ENCODE measurements at places on chromosomes 7 and 10.

DNA sequence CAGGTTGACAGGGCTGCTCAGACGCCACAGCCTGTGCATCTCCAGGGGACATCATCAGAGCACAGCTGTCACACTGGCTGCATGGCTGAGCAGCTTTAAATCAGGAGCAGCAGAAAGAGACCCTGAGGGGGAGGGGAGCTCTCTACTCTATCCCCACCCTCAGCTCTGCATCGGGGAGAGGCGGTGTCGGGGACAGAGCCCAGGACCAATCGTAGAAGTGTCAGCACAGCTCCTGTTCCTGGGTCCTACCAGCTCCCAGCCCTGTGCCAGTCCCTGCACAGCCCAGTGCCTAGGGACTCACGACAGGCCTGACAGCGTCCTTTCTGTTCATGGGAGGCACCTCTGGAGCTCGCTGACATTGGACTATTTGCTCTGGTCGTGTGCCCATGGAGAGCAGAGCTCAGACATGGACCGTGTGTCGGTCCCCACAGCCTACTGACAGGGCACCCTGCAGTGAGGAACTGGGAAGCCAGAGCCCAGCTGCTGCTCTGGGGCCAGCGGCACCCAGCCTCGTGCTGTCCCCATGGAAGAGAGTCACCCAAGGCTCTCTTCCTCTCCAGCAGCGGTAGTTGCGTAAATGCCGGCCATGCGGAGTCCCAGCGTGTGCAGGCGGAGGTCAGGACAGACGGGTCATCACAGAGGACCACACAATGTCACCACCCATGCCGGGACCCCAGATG lies 20.4 kb upstream of the ANTXRL start:
- no peak overlapping the region for H3K4me3 ChIP-seq
- H3K27ac ChIP-seq: no peak overlapping the region
- H3K4me1 ChIP-seq: no peaks in the 10 kb centered on the region

GRCh38 chr10:50437248-50437647 lies 185.9 kb upstream of the ASAH2 start:
- H3K4me1 ChIP-seq: no peaks in the 10 kb centered on the region
- no peaks in the 10 kb centered on the region for H3K36me3 ChIP-seq
- no peak for DNase-seq
- H3K4me3 ChIP-seq: no peak overlapping the region
- H3K27me3 ChIP-seq: no peaks in the 10 kb centered on the region

GRCh38 chr10:102647443-102648268 lies 3.4 kb downstream of the TRIM8 start:
- no peak overlapping the region for H3K27ac ChIP-seq
- no peak for DNase-seq
- no peak overlapping the region for H3K4me3 ChIP-seq
- no peaks in the 10 kb centered on the region for H3K27me3 ChIP-seq
- H3K4me1 ChIP-seq: peaks cover 54% of the 10 kb centered on the region
- H3K36me3 ChIP-seq: no peaks in the 10 kb centered on the region

DNA sequence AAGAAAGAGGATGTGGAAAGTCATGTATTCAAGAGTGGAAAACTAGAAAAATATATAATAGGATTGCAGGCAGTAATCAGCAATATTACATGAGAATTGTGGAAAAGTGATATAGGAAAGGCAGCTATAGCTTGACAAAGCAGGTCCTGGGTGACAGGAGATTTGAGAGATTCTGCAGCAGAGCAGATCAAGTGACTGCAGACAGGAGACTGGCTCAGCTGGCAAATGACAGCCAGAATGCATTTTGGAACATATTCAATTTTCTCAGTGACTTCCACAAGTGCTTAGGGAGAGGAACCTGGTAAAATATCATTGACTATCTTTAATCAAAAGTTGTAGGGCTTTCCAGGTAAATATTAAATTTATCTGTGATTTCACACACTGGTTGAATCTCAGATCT lies 260.5 kb upstream of the CACNA2D1 start:
- no peaks in the 10 kb centered on the region for H3K36me3 ChIP-seq
- no peak overlapping the region for H3K4me3 ChIP-seq
- no peaks in the 10 kb centered on the region for H3K4me1 ChIP-seq
- H3K27me3 ChIP-seq: no peaks in the 10 kb centered on the region
- no peak overlapping the region for H3K27ac ChIP-seq
- no peak for DNase-seq

DNA sequence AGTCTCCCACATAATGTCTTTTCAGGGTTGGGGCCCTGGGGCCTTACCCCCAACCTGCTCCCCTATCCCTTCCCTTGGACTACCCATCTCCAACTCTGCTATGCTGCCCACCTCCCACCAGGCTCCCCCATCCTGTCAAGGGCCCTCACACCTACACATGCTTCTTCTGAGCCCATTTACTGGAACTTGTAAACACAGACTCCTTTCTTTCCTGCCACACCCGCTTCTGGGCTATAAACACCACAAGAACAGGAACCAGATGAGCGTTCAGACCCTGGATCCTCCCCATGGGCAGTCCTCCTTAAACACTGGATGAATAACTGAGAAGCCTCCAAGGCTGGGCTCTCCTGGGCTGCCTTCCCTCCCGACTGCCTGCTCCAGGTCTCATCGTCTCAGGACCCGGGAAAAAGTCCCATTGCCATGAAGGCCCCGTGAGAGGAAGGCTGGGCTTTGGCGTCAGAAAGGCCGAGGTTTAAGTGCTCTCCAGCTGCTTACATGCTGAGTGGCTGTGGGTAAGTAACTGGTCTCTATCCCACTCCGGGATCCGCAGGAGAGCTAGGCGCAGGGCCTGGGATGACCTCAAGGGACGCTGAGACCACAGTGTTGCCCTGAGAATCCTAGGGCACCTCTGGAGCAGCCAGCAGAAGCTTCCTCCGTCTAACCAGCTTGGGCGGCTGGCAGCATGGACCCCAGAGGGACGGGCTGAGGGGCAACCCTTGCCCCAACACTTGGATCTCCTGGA lies 15.6 kb upstream of the CRHR2 start:
- H3K4me1 ChIP-seq: no peaks in the 10 kb centered on the region
- no peak for DNase-seq
- no peaks in the 10 kb centered on the region for H3K27me3 ChIP-seq
- H3K36me3 ChIP-seq: no peaks in the 10 kb centered on the region
- no peak overlapping the region for H3K27ac ChIP-seq
- no peak overlapping the region for H3K4me3 ChIP-seq

- no peaks in the 10 kb centered on the region for H3K27me3 ChIP-seq
- no peak overlapping the region for H3K27ac ChIP-seq
- no peaks in the 10 kb centered on the region for H3K4me1 ChIP-seq
- H3K36me3 ChIP-seq: no peaks in the 10 kb centered on the region
- no peak for DNase-seq
- H3K4me3 ChIP-seq: no peak overlapping the region
These were observed 106.0 kb downstream of the TCERG1L start for GRCh38 chr10:131205556-131205955.

DNA sequence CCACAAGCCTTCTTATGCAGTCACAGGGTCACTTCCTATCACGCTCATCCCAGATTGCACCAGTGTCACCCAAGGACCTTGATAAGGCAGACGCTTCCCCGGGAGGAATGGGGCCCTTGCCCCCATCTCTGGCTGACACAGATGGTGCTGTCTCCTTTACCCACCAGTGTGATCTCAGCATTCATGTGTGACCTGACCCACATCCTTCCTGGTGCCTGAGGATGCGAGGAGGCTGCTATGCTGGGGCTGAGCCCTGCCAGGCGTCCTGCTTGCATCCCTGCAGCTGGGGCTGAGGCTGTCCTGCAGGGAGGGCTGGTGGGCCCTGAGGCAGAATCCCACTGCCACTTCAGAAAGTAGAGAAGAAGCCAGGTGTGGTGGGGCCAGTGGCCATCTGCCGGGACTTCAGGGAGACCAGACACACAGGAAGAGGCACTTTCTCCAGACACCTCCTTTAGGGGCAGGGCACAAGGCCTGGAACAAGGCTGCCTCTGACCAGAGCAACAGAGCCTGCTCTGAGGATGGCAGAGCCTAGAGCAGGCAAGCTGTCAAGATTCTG lies 35.3 kb downstream of the RASGEF1A start:
- no peak overlapping the region for H3K27ac ChIP-seq
- peaks cover 14% of the 10 kb centered on the region for H3K4me1 ChIP-seq
- H3K36me3 ChIP-seq: no peaks in the 10 kb centered on the region
- H3K4me3 ChIP-seq: no peak overlapping the region
- H3K27me3 ChIP-seq: peaks cover 40% of the 10 kb centered on the region
- DNase-seq: peak; percentile 45

GRCh38 chr7:158361326-158361946 lies 226.2 kb downstream of the PTPRN2 start:
- no peaks in the 10 kb centered on the region for H3K36me3 ChIP-seq
- no peaks in the 10 kb centered on the region for H3K27me3 ChIP-seq
- peak; percentile 49 for DNase-seq
- H3K4me1 ChIP-seq: no peaks in the 10 kb centered on the region
- no peak overlapping the region for H3K27ac ChIP-seq

GRCh38 chr10:119834188-119834587 lies 38.5 kb downstream of the MCMBP start:
- H3K4me3 ChIP-seq: no peak overlapping the region
- H3K36me3 ChIP-seq: peaks cover 89% of the 10 kb centered on the region
- H3K4me1 ChIP-seq: no peaks in the 10 kb centered on the region
- H3K27ac ChIP-seq: no peak overlapping the region

DNA sequence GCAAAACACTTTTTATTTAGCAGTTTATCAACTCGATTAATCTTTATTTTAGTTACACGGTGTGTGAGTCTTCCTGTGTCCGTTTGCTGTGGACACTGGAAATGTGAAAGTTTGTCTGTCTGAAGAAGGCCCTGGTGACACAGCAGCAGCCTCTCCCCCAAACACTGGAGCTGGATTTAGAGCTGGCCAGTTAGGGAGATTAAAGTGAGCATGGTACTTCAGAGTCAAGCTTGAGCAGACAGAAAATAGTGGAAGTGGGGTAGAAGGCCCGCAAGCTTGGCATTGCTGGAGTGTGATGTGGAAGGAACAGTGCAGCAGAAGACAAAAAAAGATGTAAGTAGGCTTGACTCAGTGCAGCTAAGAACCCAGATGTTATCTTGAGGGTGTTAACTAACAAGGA lies 85.9 kb downstream of the POM121L12 start:
- no peaks in the 10 kb centered on the region for H3K27me3 ChIP-seq
- no peak for DNase-seq
- H3K27ac ChIP-seq: no peak overlapping the region
- H3K36me3 ChIP-seq: no peaks in the 10 kb centered on the region
- no peaks in the 10 kb centered on the region for H3K4me1 ChIP-seq

GRCh38 chr7:93873998-93874574 lies 16.5 kb downstream of the TFPI2 start:
- no peaks in the 10 kb centered on the region for H3K27me3 ChIP-seq
- DNase-seq: no peak
- H3K27ac ChIP-seq: no peak overlapping the region
- H3K4me1 ChIP-seq: no peaks in the 10 kb centered on the region
- H3K36me3 ChIP-seq: no peaks in the 10 kb centered on the region

DNA sequence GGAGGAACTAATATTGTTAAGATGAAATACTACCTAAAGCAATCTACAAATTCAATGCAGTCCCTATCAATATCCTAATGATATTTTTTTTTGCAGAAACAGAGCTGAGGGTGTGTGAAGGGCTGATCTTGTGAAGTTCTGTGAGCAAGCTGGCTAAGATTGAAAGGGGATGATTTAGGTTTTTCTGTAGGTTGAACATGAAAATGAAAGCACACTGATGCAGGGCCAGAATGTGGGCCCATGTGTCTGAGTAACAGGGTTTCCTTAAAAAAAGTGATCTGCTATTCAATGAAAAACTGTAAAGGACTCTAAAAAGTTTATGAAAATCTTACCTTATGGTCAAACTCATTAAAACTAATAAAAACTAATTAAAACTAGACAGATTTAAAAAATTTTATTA lies 47.4 kb downstream of the GRB10 start:
- no peak for DNase-seq
- no peaks in the 10 kb centered on the region for H3K4me1 ChIP-seq
- no peak overlapping the region for H3K4me3 ChIP-seq

DNA sequence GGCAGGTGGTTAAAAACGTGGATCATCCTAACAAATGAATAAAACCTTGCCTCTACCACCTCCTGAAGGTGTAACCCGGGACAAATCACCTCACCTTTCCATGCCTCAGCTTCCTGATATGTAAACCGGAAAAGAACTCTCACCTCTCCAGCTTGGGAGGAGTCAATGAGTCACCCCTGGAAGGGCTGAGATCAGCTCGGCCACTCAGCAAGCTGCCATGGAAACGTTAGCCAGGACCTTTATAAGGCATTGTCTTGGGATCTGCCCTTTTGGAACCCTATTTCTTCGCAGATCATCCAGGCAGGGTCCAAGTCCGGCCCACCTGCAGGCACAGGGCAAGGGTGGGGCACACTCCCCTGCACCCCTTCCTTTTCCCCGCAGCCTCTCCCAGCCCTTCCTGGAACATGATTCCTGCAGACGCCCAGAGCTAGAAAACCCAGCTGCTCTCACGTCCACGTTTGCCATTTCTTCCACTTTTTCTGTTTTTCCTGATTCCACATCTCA lies 81.6 kb upstream of the PFKP start:
- H3K4me1 ChIP-seq: 0 out of 2 replicates have a peak, but pooled peaks cover 2% of the 10 kb centered on the region
- H3K4me3 ChIP-seq: no peak overlapping the region
- no peaks in the 10 kb centered on the region for H3K27me3 ChIP-seq
- no peaks in the 10 kb centered on the region for H3K36me3 ChIP-seq

DNA sequence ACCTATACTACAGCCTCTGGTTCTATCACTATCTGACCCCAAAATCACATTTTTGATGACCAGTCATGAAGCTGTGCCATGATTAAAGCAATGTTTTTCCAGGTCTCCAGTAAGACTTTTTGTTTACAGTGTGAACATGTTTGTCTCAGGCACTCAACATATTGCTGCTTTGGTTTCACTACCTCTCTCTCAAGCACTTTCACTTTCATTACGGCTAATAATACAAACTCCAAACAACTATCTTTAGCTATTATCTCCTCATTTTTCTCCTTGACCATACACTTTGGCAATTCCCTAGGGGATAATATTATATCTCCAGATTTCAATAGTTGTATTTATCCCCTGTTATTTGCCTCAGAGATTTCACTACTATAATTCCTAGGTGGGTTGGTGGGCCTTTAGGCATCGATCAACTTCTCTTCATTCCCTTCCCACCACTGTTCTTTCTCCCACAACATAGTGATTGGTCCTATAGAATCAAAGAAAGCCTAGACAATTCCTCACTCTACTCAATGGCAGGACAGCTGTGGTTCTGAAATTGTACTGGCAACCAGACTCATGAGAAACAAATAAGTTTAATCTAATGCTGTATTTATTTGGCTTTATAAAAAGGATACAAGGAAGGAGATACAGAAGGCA lies 261.4 kb upstream of the ZWINT start:
- no peaks in the 10 kb centered on the region for H3K36me3 ChIP-seq
- H3K27ac ChIP-seq: no peak overlapping the region
- no peak for DNase-seq
- no peak overlapping the region for H3K4me3 ChIP-seq

GRCh38 chr10:116163333-116164131 lies 109.5 kb downstream of the GFRA1 start:
- no peak overlapping the region for H3K27ac ChIP-seq
- no peaks in the 10 kb centered on the region for H3K27me3 ChIP-seq
- H3K4me3 ChIP-seq: no peak overlapping the region
- no peaks in the 10 kb centered on the region for H3K36me3 ChIP-seq

All from H1 (cell line).